ENCODE measurements at places on chromosomes 7 and 10. TPM values are rescaled to one million over a fixed set of nuclear protein-coding genes. Genes with fewer than 3 reads are reported as not detected.

DNA sequence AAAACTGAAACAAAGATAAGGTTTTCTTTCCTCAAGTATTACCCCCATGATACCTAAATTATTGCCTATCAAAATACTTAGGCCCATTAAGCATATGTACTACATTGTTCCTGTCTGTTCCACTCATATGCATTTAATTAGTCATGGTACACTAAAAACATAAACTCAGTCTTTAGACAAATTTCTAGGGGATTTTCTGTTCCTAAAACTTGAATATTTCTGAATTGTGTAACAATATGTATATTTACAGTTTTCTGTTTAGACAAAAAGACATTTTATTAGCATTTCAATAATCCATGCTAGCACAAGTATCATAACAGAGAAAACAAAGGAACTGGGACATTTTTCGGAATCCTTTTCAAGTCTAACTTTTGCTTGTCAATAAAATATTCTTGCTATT is 234.2 kb downstream of the CRPPA start:
- no peak overlapping the region for H3K27ac ChIP-seq
- no peaks in the 10 kb centered on the region for H3K4me1 ChIP-seq
- no peaks in the 10 kb centered on the region for H3K36me3 ChIP-seq
- no peak overlapping the region for H3K4me3 ChIP-seq

MSS51 gene
- total RNA-seq = 3.7 TPM

DGKB gene
- total RNA-seq = not detected

DNA sequence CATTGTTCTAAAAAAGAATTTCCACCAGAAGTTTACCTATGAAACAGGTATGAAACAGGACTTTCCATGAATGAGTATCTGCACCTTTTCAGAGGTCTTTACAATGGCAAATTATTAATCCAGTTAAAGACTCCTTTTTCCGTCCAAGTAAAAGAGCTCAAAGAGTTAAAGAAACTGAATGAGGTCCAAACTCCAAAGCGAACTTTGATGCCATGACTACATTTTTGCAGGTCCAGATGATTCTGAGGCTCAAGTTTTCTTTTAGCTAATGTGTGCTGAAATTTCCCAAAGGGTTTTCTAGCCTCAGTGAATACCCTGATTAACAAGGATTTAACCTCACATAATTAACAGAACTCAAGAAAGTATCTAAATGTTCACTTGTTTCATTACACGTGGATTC is 9.8 kb downstream of the CUBN start:
- H3K4me3 ChIP-seq = no peak overlapping the region
- no peak overlapping the region for H3K27ac ChIP-seq
- no peaks in the 10 kb centered on the region for H3K36me3 ChIP-seq
- no peaks in the 10 kb centered on the region for H3K27me3 ChIP-seq
- no peaks in the 10 kb centered on the region for H3K4me1 ChIP-seq

GRCh38 chr7:76191783-76192240 is 9.9 kb upstream of the SRRM3 start:
- DNase-seq = no peak
- H3K36me3 ChIP-seq = no peaks in the 10 kb centered on the region
- H3K4me1 ChIP-seq = no peaks in the 10 kb centered on the region
- no peaks in the 10 kb centered on the region for H3K27me3 ChIP-seq
- H3K4me3 ChIP-seq = no peak overlapping the region
- H3K27ac ChIP-seq = no peak overlapping the region

SFRP4 gene
- total RNA-seq = not detected

DNA sequence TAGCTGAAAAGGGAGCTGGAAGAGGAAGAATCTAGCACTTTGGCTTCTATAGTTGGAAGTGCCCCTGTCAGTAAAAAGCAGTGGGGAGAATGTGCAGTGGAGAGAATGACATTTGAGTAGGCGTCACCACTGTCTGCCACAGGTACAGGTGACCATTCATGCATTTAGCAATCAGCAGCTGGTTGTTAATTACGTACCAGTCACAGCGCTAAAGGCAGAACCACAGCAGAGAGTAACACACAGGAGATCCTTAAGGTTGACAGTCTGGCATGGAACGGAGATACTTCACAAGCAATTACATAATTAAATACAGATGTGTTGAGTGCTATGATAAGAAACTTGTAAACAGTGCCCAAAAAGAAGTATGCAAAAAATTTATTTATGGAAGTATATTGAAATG is 24.8 kb downstream of the C10orf67 start:
- H3K27me3 ChIP-seq = no peaks in the 10 kb centered on the region
- H3K4me1 ChIP-seq = no peaks in the 10 kb centered on the region
- H3K27ac ChIP-seq = no peak overlapping the region
- no peak overlapping the region for H3K4me3 ChIP-seq
- DNase-seq = no peak
- no peaks in the 10 kb centered on the region for H3K36me3 ChIP-seq

DNA sequence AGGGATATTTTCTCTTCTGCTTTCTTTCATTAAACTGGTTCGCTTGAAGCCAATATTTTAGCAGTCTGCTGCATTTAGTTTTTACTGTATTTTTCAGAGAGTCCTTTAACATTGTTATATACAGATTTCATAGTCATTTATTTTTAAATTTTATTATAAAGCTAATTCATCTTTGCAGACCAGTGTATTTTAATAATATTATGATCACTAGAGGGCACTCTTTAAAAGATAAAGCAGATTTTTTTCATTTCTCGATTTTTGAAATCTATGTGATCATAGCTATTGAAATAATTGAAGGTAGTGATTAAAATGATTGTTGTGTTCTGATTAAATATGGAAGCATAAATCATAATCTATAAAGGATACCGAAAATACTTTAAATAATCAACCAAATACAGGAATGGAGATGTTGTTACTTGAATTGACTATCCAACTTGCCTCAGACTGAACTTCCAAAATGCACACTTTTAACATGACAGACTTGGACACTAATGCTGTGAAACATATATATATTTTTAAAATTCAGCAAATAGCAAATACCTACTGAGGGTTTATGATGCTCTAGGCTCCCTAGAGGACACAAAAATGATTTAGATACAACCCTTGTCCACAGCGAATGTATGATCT is 35.2 kb downstream of the ST7 start:
- H3K36me3 ChIP-seq = no peaks in the 10 kb centered on the region
- no peak overlapping the region for H3K27ac ChIP-seq
- H3K27me3 ChIP-seq = no peaks in the 10 kb centered on the region
- no peak for DNase-seq

- H3K36me3 ChIP-seq = no peaks in the 10 kb centered on the region
- H3K27ac ChIP-seq = no peak overlapping the region
- H3K4me1 ChIP-seq = no peaks in the 10 kb centered on the region
- H3K27me3 ChIP-seq = no peaks in the 10 kb centered on the region
- no peak overlapping the region for H3K4me3 ChIP-seq
- no peak for DNase-seq
Observed at GRCh38 chr7:45902820-45903219, 14.5 kb downstream of the IGFBP1 start.

- H3K27ac ChIP-seq = no peak overlapping the region
- DNase-seq = no peak
- H3K4me3 ChIP-seq = no peak overlapping the region
Observed at GRCh38 chr7:71325151-71325550, 193.2 kb downstream of the GALNT17 start.

DNA sequence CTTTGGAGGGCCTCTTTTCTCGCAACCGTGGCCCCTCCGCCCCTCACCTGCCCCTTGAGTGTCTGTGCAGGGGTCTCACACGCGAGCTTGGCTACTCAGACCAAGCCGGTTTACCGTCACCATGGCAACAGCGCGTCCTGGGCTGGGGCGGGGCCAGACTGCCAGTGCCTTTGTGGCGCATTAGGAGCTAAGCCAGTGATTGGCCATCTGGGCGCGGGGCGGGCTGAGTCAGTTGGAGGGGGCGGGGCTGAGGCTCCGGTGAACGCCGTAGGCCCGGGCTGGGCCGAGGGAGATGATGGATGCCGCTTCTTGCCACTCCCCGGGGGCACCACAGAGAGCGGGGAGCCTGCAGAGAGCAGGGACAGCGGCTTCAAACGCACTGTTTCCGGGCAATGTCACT is 48.7 kb upstream of the FXYD4 start:
- DNase-seq = peak; percentile 66
- H3K27me3 ChIP-seq = no peaks in the 10 kb centered on the region
- no peaks in the 10 kb centered on the region for H3K36me3 ChIP-seq

GRCh38 chr10:103985726-103986125 is 18.8 kb downstream of the SLK start:
- no peak overlapping the region for H3K4me3 ChIP-seq
- H3K36me3 ChIP-seq = no peaks in the 10 kb centered on the region
- no peak for DNase-seq
- no peak overlapping the region for H3K27ac ChIP-seq
- H3K4me1 ChIP-seq = peaks cover 21% of the 10 kb centered on the region
- no peaks in the 10 kb centered on the region for H3K27me3 ChIP-seq

ZNF716 gene
- total RNA-seq = not detected

DNA sequence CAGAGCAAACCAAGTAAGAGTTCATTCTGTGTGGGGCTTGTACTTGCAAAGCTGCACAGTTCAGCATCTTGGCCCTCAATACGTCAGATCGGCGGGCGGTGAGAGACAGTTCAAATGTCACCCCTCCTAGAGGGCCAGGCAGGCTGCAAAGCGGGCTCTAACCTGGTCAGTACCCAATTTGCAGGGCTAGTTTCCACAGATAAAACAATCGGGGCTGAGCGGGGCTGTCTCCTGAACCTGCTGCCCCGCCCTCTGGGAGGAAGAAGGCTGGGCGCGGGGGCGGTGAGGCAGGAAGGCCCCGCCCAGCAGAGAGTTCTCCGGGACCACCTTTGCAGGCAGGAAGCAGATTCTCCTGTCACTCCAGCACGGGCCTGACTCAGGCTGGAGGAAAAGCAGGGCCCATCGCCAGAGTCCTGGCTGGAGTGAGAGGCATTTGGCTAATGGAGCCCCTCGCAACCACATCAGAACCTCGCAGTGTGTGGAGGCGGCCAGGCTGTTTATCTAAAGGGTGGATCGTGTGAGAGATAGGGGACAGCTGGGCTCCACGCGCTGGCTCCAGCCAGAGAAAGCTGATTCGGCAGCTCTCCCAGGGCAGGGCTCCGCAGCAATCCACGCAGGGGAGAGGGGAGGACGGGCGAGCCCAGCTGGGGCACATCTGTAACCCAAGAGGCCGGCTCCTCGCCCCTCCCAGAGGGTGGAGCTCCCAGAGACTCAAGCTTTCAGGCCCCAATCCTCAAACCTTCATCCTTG is 83.1 kb downstream of the SH3PXD2A start:
- H3K36me3 ChIP-seq = no peaks in the 10 kb centered on the region
- H3K4me3 ChIP-seq = peak overlapping the region; percentile 90
- H3K4me1 ChIP-seq = peaks cover 4% of the 10 kb centered on the region
- H3K27ac ChIP-seq = peak overlapping the region; percentile 74
- peak; percentile 55 for DNase-seq

All from naive thymus-derived CD4-positive, alpha-beta T cell (primary cell).